KBM-7 (cell line): ENCODE measurements at places on chromosomes 16 and 17.
A peak's percentile ranks its signal among the peaks of the same experiment; 100 is the strongest.

DNA sequence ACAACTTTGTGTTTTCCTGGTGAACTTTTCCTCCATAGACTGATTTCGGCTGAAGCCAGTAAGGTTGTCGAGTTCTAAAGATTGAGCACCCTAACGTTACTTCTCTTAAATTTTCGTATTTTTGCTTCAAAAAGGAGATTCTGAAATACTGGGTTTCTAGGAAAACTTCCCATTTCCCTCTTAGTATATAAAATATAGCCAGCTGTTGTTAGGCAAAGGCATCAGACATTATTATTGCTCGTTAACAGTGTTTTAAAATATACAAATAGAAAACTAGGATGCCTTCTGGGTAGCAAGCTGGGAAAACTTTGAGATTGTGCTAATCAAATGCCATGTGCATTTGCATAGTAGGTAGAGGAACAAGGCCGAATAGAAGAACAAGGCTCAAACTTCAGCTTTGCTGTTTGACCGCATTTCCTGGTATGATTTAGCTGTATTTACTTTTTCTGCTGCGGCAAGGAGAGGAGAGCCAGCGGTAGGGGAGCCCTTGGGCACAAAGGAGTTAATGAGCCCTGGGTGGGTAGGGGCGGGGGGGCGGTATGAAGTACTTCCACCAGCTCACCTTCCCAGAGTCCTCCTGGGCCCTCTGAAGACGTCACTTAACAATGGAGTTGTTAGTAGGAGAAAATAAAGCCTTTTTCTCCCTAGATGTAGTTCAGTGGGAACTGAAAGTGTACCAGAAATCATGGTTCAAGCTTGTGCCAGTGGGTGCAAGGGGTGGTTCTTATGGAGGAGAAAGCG, 151.9 kb downstream of the MSI2 start:
- no peak for DNase-seq

DNA sequence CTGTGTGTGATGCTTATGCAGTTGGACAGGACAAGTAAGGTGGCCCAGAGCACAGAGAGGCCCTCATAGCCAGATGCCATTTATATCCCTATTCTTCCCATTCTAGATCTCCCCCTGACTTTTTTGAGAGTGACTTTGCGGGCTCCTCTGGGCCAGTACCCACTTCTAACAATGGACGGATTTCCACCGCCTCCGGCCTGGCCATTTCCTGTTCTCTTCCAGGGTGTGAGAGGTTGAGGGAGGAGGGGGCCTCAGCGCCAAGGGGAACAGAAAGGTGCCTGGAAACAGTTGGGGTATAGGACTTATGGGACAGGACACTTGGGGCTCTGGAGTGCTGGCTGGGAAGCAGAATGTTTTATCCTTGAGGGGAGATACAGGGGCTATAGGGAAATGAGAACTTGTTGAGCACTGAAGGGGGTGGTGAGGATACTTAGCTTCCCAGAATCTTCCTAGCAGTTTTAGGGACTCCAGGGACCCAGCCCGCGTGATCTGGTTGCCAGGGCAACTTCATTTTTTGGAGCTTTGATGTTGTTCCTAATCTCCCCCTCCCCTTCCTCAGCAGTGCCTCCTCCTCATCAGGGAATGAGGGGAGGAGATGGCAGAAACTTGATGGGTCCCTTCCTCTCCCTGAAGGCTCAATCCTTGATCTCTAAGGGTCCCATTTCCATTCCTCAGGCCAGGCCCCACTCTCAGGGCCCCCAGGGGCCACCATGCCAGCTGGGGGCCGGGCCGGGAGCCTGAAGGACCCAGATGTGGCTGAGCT, 3.6 kb downstream of the TAOK2 start:
- no peak for DNase-seq

DNA sequence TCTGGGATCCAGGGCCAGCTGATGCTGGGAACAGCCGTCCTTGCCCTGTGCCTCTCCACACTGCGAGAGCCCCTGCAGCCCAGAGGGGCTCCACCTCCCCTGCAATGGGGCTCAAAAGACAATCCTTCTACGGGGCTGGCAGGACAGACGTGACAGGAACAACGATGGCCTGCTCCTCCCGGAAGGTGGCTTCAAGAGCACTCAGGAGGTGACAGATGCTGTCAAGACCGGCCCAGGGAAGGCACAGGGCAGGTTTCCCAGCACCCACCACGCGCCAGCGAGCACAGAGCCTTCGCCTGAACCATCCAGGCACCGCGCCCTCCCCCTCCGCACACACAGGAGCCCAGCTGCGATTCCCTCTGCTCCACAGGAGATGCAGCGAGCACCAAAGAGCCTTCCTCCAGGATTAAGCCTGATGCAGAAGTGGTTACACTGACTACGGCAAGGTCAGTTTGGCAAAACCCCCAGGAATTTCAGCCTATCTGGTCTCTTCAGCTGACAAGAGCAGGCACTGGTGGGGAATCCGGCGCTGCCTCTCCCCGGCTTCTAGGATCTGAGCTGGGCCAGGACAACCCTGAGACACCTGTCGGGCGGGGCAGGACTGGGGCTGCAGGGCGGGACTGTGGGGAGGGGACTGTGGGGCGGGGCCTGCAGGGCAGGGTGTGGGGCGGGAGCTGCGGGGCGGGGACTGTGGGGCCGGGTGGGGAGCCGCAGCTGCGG, 103.4 kb downstream of the ZNF778 start:
- no peak for DNase-seq

DNA sequence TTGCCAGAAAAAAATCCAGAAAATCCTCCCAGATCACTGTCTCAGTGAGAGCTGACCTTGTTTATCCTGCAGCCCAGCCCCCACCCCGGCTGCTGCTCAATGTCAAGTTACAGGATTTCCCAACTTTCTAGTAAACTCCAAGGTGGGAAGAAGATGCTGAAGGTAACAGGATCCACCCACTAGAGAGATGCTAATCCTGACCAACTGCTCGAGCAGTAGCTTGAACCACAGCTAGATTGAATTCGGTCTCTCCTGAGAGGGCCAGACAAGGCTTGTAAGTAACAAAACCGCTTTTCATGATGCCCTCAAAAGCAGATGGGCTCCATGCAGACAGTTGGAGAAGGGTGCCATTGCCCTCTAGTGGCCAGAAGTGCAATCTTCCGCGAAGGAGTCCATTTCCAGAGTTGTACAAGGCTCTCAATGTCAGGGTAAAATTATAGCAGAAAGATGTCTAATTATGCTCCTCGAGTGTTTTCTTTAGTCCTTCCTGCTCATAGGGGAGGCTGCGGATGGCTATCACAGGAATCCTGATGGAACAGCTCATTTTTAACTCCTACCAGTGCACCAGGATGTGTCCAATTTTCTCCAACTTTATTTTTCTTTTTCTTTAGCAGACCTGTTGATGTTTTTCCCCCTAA, 3.9 kb downstream of the CDH11 start:
- DNase-seq = peak; percentile 55

DNA sequence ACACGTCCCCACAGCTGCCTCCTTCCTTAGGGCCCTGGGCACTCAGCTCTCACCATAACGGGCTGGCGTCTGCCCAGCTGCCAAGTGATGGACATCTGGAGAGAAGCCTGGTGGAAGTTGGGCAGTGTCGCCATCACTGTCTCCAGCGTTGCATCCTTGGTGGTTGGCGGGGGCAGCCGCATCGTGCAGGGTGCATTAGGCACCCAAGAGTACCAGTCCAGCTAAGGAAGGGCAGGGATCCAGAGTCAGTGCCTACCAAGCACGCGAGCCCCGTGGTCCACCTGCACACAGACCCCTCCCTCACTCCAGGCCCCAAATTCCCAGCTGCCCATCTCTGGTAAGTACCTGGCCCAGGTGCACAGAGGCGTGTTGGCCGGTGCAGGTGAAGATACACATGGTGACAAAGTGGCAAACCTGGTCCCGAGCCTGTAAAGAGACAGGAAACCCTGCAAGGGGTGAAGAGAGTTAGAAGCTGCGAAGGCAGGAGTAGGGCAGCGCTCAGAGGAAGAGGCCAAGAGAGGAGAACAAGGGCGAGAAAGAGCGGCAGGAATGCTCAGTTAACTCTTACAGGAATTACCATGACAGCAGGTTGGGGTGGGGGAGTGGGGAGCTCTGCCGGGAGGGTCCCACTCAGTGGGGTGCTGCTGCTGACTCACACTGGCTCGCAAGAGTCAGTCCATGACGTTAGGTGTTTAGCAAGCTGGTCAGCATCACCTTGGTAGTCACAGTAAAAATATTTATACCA, 9.5 kb downstream of the ALOX15 start:
- DNase-seq = no peak

DNA sequence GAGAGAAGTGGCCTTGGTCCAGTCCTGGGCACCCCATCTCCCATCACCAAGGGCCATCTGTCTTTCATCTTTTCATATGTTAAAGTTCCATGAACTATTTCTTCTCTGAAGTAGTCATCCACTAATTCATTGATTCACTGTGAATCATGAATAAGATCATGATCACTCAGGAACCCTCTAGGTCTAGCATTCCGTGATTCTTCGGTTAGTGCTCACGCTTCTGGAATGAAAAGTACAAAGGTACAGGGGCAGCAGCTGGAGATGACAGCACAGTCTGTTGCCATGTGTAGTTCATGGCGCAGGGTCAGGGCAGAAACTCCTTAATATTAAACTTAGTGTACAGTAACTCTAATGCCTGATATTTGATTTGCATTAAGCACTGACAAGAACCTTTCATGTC, 127.1 kb downstream of the CDH13 start:
- no peak for DNase-seq

DNA sequence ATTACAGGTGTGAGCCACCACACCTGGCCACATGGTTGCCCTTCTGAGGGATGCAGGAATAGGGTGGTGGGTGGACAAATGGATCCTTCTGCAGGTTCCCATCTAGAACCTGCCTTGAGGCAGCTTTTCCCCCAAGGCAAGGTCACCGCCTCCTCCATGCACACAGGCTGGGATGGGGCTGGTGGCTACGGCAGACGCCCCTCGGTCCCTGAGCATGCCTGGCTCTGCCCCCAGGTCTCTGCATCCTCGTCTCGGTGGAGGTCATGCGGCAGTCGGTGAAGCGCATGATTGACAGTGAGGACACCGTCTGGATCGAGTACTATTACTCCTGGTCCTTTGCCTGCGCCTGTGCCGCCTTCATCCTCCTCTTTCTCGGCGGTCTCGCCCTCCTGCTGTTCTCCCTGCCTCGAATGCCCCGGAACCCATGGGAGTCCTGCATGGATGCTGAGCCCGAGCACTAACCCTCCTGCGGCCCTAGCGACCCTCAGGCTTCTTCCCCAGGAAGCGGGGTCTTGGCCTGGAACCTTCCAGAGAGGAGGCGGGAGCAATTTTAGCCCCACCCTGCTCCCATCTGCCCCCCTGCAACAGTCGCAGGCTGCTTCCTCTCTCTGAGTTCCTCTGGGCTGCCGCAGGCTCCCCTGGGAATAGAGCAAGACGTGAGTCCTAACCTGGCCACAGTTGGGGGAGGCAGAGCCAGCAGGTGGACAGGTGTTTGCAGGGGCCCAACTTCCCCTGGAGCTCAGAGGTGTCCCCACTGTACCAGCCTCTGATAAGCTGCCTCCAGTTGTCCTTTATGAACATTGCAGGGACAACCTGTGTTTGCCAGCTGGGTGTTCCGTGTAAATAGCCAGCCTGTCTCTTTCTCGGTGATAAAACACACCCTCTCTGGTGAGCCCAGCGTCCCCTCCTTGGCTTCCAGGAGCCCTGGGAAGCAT, 11.7 kb downstream of the CACNG1 start:
- DNase-seq = no peak

- peak; percentile 98 for DNase-seq
Measured at GRCh38 chr16:85306071-85306792, 194.0 kb upstream of the CIBAR2 start.

DNA sequence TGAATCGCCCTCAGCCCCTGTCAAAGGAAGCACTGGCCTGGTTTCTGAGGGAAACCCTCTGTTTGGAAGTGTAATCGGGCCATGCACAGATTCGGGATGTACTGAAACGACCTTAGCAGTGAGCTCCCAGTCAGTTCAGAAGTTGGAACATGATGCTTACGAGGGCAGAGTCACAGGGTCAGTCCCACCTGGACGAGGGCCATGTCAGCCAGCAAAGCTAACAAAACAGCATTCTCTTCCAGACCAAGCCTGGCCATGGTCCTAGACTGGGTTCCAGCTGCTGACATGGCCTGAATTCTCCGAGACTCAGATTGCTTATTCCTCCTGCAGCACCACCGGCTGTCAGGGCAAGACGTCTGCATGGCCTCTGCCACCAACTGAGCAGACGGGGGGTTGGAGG, 192.2 kb upstream of the WSCD1 start:
- DNase-seq = no peak

GRCh38 chr17:45734598-45734997, 49.5 kb upstream of the CRHR1 start:
- no peak for DNase-seq

DNA sequence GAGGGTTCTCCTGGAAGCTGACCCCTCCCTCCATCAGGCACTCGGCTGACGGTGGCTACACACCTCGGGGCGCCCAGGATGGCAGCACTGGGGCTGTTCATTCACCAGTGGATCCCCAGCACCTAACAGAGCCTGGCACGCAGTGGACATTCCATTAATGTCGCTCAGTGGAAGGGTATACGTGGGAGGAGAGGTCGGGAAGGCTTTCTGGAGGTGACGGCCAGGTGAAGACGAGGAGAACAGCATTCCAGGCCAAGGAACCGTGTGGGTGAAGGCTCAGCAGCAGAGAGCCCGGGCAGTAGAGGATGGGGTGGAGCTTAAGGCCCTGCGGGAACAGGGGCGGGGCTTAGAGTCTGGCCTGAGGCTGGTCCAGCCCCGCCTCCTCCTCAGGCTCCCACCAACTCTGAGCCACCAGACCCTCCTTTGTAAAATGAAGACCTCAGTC, 2.5 kb upstream of the HS3ST6 start:
- peak; percentile 63 for DNase-seq

DNA sequence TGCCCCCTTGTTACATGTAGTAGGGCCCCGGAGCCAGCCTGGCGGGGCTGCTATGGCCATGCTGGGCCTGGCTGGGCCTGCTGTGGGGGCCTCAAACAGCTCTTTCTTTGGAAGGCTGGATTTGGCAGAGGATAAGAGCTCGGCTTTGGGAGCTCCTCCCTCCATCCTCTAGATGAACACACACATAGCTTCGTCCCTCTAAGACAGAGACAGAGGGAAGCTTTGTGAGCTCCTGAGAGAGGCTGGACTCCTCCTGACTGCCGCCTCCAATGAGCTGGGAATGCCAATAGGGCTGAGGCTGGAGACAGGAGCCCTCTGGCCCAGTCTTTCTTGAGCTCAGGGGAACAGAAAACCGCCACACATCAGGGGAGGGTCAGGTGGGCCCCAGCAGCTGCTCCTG, 37.3 kb upstream of the CDC42EP4 start:
- DNase-seq = no peak

GRCh38 chr17:69346766-69347165, 19.8 kb upstream of the ABCA5 start:
- no peak for DNase-seq

- no peak for DNase-seq
Measured at GRCh38 chr17:41904242-41904841, 14.4 kb downstream of the ACLY start.
